Substantia nigra (tissue), 51 donors: ENCODE measurements at places on chromosomes 3 and 15.
A peak's percentile ranks its signal among the peaks of the same experiment; 100 is the strongest.

DNA sequence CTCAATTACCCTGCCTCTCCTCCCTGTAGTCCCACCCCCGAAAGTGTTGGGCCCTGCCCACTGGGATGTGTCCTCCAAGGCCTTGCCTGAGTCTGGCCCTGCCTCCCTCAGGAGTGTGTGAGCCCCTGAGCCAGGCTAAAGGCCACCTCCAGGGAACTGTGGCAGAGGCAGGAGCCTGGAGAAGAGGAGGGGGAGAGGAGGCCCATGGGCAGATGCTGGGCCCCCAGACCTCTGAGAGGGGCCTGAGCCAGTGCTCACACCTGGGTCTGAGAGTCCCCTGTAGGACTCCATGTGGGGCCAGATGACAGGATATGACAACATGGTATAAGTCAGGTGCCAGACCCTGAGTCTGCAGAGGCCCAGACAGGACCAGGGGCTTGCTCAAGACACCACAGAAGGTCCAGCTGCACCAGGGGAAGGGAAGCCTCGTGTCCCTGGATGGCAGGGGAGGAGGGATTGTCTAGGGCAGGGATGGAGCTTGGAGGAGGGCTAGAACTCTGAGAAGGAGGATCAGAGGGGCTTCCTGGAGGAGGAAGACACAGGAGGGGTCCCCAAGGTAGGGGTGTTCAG, 217.9 kb downstream of the TBC1D2B start:
- DNase-seq: no peak

DNA sequence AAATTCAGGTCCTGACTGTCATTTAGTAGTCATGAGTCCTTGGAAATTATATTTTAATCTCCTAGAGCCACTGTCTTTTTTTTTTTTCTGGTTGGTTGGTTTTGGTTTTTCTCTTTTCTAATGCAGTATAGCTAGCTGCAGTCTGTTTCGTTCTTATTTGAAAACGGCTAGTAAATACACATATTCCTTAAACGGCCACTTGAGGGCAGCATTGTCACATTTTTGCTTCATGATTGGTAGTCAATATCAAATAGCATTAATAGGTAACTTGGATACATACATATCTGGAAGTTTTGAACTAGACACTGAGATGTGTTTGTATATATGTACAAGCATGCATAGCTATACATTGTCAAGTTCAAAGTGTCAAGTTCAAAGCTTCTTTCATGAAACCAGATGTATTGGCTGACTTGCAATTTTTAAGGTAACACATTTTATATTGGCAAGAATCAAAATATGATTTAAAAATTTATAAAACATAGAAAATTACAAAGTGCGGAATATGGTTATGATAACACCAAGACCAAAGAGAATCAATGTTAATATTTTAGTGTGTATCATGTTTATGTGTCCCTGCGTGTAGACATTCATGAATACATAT, 22.5 kb downstream of the GABRA5 start:
- DNase-seq: peak; percentile 31

- no peak for DNase-seq
Observed at GRCh38 chr3:17035966-17036365, 151.2 kb downstream of the PLCL2 start.

DNA sequence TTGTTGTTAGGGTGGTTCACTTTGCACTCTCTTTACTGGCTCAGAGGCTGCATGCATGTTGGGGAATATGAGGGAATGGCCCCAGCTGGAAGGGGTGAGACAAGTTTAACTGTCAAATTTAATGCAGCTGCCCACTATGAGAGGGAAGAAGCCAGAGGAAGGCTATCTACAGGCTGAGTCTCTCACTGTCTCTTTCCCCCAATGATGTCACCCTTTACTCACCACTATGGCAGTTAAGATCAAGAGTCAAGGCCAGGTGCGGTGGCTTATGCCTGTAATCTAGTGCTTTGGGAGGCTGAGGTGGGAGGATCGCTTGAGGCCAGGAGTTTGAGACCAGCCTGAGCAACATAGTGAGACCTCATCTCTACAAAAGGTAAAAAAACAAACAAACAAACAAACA, 12.2 kb upstream of the RBMS3 start:
- DNase-seq: no peak

- DNase-seq: no peak
Observed at GRCh38 chr3:182725372-182726251, 67.7 kb upstream of the ATP11B start.

DNA sequence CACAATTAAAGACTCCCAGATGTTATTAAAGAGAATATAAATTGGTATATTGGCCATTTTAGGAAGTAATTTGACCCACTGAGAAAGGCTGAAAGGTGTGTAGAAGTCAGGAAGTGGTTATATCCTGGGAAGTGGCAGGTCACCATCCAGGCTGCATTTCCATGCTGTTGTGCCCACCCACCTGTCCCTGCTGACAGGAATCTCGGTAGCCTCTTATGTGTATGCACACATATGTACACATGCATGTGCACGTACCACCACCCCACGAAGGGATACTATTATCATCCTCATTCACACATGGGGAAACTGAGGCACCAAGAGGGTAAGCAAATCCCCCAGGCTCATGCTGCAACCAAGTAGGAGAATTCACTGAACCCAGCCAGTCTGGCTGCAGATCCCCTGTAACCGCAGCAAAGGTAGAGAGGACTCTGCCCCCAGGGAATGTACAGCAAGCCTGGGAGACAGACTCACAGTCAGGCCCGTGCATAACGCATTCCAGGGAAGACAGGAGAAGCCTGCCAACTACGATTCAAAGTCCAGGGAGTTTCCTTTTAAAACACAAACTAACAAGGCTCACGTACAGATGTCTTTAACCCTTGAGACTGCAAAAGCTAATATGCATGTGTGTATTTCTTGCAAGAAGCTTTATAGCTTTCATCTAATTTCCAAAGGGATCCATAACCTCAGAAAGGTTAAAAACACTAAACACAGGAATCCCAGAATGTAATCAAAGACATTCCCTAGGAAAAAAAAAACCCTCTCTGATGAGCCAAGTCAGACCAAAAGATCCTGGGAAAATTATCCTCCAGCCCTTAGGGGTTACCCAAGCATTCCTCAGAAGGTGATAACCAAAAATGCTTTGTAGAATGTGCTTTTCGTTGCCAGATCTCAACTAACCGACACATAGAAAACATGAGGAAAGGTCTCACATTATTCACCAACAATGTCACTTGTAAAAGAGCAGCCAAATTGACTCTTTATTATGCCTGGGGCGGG, 129.6 kb downstream of the ADAMTS17 start:
- DNase-seq: no peak

GRCh38 chr3:131975047-131975446, 59.8 kb downstream of the CPNE4 start:
- DNase-seq: no peak

DNA sequence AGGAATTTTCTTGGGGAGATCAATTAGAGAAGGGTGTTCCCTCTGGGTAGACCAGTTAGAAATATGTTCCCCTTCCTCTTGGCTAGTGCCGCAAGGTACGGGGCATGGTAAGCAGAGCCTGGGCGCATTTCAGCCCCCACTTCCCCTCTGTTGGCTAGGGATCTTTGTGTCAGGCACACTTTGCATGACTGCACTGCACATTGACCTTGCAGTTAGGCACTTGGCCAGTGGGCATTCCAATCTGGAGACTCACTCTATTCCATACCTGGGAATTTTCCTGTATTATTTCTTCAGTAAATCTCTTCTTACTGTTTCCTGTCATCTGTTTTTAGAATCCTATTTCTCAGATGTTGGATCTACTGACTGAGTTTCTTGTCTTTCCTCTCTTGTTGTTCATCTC, 30.0 kb upstream of the CACNA1D start:
- no peak for DNase-seq

DNA sequence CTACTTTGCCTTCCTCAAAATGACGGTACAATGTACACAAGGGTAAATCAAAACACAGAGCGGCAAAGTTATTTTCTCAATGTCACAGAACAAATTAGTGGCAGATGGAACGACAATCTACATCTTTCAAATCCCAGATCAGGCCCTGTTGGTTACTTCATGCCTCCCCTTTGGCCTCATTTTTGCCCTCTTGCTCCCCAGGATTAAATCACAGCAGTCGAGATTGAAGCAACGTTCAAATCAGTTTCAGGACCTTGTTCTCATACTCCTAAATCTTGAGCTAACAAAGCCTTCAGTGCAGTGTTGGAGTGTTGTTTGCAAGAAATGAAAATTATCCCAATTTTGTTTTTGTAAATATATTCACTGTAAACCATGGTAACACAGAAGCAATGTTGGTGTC, 91.4 kb downstream of the FBN1 start:
- no peak for DNase-seq
